ENCODE measurements at places on chromosomes 7 and 10.

DNA sequence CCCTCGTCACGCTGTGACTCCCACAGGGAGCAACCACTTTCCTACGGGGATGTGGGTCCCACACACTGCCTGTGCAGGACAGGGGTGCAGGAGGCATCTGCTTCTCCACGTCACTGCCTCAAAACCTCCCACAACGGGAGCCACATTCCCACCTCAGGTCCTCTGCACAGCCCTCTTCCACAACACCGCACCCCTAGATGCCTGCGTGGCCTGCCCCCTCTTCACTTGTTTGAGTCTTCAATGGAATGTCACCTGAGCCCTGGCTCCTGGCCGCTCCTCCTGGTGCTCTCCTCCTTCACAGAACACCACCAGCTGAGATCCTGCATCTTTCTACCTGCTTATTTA, 73.6 kb downstream of the MAD1L1 start:
- DNase-seq, result no peak

DNA sequence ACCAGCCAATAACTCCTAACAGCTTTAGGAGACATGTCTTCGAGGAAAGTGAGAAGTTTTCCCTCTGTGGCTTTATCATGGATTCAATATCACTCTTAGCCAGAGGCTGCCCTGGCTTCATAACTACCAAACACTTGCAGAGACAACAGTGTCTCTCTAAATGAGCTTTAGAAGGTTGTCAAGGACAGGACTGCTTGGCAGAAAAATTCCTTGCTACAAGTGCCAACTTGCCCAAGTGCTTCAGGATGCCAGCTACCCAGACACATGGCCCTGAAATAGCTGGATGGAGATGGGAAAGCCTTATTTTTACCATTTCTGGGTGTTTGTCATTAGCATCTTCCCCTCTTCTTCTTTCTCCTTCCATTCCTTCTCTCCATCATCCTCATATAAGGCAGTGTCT, 137.1 kb upstream of the MDFIC start:
- no peak for DNase-seq

DNA sequence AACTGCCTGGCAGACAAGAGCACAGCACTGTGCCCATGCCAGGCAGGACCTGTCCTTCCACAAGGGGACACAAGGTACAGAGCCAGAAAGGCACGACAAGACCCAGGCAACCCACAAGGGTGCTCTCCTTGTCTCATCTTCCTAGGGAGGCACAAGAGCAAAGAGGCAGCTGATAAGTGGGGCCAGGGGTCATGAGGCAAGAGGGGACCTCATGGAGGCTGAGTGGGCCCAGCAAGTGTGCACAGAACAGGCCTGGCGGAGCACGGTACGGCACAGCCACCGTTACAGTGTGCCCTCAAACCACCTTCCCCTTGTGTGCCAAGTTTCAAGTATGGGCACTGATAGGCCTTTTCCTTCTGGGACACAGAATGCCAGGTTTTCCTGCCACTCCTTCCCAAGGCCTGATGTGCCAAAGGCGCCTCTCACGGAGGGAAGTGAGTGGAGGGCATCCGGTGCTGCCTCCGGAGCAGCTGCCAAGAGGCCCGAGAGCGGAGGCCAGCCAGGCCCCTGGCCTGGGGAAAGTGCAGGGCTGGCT, 75.6 kb downstream of the FAM53B start:
- DNase-seq, result peak; percentile 71

DNA sequence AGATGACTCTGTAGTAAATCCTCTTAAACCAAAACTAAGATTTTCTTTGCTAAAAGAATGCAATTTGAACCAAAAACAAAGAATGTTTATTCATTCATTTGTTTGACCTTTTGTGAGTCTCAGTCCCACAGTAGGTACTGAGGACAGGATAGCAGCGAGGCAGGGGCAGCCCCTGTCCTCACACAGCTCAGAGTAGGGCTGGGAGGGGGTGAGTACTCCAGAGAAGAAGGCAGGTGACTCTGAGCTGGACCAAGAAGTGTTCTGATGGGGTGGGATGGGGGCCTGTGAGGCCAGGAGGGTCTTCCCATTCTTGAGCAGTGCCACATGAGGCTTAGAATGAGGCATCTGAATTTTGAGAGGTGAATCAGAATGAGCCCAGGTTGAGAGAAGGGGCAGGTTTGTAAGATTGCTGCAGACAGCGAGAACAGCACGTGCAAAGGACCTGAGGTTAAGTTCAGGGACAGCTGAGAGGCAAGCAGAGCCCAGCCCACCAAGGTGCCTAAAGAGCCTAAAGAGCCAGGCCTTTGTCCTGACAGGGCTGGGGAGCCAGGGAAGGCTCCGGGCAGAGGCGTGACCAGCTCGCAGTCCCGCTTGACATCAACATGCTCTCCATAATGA, 56.9 kb upstream of the CHST15 start:
- DNase-seq, result no peak

- DNase-seq, result peak; percentile 38
Observed at GRCh38 chr7:124765401-124766352, at the start of gene GPR37. GPR37 (minus strand) TSS chr7:124765792; CDS start chr7:124764976, 816 bp downstream.

DNA sequence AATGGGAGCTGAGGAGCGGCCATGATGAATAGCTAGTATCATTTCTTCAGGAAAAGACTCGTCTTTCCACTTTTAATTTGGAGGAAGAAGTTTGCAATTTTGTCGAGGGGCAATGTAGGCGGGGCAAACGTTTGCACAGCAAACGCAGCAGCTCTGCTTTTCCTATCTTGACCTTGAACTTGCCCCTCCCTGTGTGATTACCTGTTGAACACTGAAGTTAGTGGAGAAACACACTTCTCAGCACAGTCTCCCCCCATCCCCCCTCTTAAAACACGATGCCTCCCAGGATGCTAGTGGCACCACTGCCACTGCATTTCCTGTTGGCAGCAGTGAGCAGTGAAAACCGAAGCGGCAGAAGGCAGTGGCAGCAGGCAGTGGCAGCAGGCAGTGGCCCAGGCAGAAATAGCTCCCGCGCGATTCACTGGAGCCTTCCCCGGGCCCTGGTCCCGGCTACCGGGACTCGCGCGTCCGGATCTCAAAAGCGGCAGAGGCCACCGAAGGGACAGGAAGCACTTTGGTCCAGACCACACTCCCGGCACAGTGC, at the start of gene EPDR1:
Gene EPDR1 (plus strand): TSS at position 336 of the 544 bp plus-strand sequence. CDS start 300 bp downstream, outside the sequence.
- DNase-seq, result peak; percentile 84

DNA sequence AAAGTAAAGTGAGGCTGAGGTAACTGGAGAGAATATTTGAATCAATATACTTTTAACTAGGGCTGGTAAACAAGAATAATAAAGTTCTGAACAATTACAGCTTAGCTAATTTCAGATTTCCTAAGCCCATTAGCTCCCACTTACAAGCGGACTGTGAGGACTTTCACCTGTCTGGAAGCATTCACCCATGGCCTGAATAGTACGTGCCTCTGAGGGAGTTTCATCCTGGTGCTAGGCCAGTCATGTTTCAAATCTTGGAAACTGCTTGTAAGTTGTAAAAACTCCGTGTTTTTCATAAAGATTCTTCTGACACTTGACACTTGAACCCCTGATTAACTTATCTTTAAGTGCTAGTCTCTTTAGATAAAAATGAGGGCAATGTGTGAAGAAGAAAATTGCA, 975.2 kb upstream of the GHITM start:
- DNase-seq, result no peak

- peak; percentile 93 for DNase-seq
Observed at GRCh38 chr7:132577206-132578049, 1.2 kb upstream of the PLXNA4 start.

GRCh38 chr10:57963546-57963945, 304.1 kb downstream of the IPMK start:
- DNase-seq, result no peak

DNA sequence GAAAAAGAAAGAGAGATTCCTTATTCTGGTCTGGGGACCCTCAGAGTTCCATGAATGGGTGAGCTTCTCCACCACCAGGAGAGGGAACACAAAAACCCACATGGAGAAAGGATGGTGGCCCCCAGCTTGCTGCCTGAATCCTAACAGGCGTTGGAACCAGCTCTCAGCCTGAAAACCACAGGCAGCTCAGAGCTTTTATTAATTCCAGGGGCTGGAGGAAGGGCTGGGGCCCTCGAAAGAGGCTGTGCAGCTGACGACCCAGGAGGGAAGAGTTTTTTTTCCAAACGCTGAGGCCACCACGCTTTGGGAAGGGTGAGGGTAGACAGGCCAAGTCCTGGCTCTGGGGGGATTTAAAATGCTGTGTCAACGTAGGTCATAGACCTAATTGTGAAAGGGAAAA, 10.8 kb upstream of the ELN start:
- DNase-seq, result peak; percentile 2

- DNase-seq, result no peak
Observed at GRCh38 chr7:20343941-20344340, 13.2 kb downstream of the ITGB8 start.

- DNase-seq, result no peak
Observed at GRCh38 chr10:112768121-112768520, 181.9 kb upstream of the TCF7L2 start.

DNA sequence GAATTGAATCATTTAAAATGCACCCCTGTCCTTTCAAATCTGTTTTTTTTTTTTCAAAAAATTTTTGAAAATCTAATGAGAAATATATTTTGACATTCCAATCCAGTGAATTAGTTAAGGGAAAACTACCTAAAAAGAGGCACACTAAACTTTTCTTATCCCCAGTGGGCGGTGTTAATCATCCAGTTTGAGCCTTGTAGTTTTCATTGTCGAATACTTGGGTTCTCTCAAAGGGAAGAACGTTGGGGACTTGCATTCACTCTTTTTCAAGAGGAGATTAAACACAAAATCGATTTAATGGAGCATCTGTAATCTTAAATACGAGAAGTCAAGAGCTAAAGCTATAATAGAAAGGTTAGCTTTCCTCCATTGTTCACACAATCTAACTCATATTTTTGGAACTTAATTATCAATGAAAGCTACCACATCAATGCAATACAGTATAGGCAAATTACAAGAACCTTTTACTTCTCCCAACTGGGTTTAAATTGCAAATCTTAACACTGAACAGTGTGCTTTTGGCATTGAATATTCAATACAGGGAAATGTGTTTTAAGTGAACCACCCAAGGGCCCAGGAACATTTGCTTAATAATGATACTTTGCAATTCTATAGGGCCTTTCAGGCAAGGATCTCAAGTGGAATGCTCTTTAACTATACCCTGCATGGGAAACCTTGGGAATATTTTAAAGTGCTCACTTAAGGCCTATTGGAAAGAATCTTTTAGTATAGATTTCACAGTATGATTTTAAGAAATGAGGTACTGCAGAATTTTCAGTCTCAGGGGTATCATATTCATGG, 13.1 kb upstream of the SP8 start:
- no peak for DNase-seq

- no peak for DNase-seq
Observed at GRCh38 chr7:82264783-82265305, 178.7 kb downstream of the CACNA2D1 start.

DNA sequence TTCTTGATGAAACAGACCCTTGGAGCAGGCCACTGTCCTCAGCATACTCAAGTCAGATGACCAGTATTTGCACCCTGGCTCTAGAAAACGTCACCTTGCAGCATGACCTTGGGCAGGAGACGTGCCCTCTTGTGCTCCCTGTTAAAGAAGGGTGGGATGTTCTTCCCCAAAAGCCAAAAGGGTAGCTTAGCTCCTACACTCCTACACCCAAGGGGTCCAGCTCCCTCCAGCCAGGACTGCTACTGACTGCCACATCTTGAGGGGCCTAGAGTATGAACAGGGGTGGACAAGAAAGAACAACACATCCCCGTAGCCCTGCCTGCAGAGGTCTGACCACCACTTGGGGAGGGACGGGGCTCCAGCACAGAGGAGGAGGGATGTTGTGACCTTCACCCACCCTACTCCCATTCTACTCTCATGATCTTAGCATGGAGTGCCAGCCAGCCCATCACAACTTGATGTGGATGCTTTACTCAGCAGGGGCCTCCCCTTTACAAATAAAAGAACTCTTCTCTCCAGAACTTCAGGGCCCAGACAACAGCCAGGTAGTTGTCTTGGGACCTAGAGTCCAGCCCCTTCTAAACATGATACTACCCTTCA, 165.3 kb upstream of the ZMIZ1 start:
- DNase-seq, result no peak

DNA sequence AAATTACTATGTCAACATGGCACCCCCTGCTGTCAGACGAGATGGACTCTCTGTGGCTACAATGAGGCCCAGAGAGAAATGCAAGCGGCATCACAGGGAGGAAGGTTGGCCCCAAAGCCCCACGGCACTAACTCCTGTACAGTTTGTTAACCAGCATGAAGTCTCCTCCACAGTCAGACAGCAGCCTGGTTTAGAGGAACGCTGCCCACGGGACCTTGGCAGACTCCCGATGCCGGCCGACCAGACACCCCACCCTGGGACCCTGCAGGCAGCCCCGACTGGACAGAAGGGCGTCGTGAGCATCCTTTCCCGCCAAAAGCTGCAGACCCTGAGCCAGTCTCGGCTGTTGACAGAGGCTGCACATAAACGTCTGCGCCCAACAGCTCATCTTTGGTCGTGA, 158.8 kb downstream of the DIP2C start:
- DNase-seq, result no peak

- DNase-seq, result no peak
Observed at GRCh38 chr7:139635526-139636302, 112.2 kb downstream of the CLEC2L start.

GRCh38 chr7:22799633-22800032, 23.0 kb downstream of the TOMM7 start:
- DNase-seq, result no peak

DNA sequence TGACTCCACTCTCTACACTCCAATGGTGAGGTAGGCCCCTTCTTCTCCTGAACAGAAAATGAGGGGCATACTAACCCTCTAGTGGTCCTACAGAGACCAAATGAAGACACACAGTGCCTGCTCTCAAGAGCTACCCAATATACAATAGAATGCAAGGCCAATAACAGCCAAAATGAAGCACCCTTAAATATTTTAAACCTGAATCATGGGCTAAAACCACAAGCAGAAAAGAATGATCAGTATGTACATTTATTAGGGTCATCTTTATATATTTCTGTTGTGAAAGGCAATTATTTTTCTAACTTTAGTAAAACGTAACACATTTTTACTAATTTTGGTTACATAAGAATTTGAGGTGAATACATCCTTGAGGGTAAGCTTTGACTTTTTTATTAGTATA, 49.9 kb upstream of the COL1A2 start:
- no peak for DNase-seq

GRCh38 chr7:155497149-155497901, 39.4 kb downstream of the EN2 start:
- no peak for DNase-seq

All from right cardiac atrium (tissue), 5 donors.